ENCODE measurements at places on chromosomes 3 and 15.

- DNase-seq: no peak
Observed at GRCh38 chr15:51579012-51579411, 43.6 kb downstream of the DMXL2 start.

GRCh38 chr3:197219619-197220018, 78.8 kb downstream of the DLG1 start:
- no peak for DNase-seq

DNA sequence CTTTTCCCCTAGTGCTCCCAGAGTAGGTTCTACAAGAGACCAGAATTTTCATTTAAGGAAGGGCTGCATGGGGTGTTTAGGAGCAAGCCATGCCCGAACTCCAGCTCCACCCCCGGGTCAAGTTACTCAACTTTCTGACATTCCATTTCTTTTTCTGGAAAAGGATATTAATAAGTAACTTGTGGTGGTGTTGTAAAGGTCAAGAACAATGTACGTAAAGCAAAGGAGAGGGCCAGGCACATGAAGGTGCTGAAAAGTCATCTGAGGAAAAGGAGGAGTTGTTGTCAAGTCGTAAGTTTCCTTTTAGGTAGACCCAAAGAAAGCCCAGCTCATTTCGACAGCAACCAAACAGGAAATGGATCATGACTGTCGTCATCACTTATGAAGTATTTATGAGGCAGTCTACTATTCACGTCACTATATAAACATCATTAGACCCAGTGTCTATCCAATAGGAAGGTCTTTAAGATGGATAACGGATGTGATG, 319.6 kb upstream of the IL12A start:
- DNase-seq: no peak

GRCh38 chr3:47612178-47612577, 33.5 kb upstream of the CSPG5 start:
- DNase-seq: no peak

DNA sequence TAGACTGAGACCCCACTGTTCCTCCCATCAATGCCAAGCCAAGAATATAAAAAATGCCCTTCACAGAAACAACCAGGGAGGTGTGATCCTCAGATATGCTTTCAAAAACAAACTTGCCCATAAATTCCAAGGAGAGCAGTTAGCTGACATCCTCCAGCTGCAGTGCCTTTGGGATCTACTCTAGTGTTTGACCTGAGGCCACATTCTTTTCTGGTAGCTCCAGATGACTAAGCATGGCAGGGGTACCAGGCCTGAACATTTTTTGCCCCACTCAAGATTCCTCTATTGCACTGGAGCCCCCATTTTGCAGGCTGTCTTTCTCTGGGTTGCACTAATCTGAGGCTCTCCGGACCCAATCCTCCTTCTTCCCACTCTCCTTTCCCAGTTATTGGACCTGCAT, 27.9 kb upstream of the ACP3 start:
- no peak for DNase-seq

DNA sequence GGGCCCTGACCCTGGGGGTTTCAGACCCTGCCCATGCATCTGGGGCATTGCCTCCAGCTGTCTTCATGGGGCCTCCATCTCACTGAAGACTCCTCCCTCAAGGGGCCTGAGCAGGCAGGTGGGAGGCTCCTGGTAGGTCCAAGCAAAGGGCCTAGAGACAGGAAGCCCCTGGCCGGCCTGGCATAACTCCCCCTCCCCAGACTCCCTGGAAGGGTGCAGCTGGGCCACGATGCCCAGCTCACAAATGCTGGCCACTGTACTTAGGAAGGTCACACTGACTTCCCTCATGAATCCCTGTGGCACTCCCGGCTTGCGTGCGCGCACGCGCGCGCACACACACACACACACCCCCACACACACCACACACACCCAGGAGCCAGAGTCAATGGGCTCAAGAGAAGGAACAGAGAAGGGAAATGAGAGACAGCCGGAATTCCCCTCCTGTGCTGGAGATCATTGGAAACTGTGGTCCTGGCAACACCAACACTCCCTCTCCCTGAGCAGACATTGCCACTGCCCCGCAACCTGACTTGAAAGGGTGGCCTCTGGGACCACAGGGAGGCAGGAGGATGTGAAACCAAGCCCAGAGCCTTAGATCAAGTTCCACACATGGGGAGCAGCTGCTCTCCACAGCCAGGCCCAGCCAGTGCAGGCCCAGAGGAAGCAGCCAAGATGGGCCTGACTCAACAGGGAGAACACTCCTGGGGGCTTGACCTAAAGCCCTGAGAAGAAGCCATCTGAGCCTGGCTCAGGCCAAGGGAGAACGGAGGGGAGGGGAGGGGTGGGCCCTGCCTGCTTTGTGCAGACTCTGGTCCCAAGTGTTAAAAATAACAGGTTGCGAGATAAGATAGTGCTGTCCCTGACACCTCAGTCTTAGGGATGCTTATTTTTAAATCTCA, 69.7 kb downstream of the SCN5A start:
- DNase-seq: no peak

GRCh38 chr15:25435474-25436243, 3.2 kb downstream of the UBE3A start:
- DNase-seq: no peak

DNA sequence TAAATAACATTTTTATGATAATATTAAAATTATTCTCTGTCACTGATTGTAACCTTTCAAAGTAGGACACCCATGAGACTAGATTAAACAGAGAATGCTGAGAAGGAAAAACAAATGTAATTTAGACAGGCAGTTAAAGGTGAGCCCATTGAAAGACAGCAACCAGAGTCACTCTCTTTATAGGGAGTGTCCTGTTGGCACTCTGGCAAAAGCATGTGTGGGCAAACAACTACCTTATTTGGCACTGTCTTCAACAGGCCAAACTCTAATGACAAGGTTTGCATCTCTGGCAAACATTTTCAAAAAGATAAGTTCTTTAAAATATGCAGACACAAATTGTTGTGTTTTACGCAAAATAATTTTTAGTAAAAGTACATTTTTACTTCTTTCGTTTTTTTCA, 29.8 kb downstream of the NFKBIZ start:
- DNase-seq: no peak
